ENCODE measurements at places on chromosomes 13 and 19. TPM values are rescaled to one million over a fixed set of nuclear protein-coding genes. Genes with fewer than 3 reads are reported as not detected.

ZNF534 gene
- not detected for total RNA-seq

SIAH3 gene
- 0.06 TPM for total RNA-seq

DBP gene
- total RNA-seq: 18.4 TPM

CERS1 gene
- total RNA-seq: 1.3 TPM

APOC4 gene
- total RNA-seq: not detected

DNA sequence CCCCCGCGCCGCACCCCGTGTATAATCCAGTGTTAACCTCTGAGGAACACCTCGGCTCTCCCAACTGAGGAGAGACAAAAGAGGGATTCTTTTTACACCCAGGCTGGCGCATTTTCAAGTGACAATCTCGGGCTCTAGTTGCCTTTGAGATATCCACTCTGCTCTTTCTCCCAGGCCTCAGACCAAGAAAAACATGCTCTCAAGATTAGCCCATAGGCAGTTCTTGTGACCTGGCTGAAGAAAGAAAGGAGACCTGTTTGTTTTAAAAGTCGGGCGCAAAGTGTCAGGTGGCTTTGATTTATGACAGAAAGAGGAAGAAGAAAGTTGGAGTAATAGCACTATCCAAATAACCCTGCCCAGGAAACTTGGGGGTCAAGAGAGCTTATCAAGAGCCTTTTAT is 27.3 kb downstream of the SHISA2 start:
- no peak for DNase-seq

Data from mucosa of descending colon (tissue), 3 donors.